ENCODE measurements at places on chromosomes 7 and 10.

GRCh38 chr10:91156196-91156595, 64.3 kb upstream of the PCGF5 start:
- DNase-seq: no peak

GRCh38 chr7:79176859-79177477, 276.5 kb downstream of the MAGI2 start:
- peak; percentile 31 for DNase-seq

DNA sequence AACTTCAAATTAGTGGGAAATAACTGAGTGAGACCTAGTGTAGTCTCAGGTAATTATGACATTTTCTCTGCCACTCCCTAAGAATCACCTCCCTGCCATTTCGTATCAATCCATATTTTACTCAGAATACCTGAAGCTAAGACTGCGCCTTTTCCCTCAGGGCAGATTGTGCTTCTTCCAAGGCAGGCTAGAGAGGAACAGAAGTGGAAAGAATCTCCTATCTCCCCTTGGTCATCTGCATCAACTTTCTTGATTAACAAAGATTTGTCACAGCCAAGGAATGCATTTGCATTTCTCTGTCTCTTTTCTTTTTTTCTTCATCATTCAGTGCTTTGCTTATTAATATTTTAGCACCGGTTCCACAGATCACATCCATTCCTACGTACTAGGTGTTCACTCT, 119.1 kb downstream of the PTPRZ1 start:
- DNase-seq: no peak

GRCh38 chr7:155766966-155767916, 45.0 kb downstream of the SHH start:
- no peak for DNase-seq

GRCh38 chr7:88218429-88218745, 1.5 kb downstream of the SRI start:
- DNase-seq: no peak

GRCh38 chr7:16594061-16594460, 51.5 kb downstream of the ANKMY2 start:
- DNase-seq: peak; percentile 52

DNA sequence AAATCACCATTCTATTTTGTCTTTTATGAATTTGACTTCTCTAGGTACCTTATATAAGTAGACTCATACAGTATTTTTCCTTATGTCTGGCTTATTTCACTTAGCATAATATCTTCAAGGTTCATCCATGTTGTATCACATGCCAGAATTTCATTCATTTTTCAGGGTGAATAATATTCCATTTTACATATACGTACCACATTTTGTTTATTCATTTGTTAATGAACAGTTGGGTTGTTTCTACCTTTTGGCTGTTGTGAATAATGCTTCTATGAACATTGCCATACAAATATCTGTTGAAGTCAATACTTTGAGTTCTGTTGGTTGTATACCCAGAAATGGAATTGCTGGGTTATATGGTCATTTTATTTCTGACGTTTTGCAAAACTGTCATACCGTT, 20.7 kb downstream of the AHCYL2 start:
- DNase-seq: no peak

DNA sequence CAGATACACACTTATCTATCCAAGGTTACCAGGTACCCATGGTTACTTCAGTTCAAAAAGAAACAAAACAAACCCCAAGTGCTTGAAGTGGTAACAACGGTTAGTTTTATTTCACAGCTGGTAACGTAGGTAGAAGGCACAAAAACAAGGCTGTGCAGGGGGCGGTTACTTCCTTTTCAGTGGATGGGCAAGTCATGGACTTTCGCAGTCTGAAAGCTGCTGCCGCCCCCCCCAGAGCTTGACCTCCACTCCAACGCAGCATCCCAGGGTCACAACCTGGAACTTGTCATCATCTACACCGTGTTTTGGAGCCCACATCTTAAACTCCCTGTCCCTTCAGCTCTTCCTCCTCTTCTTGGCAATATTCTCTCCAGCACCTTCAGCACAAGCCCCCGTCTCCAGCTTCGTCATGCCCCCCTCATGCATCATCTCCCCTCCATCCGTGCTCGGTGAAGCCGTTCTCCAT, 181.2 kb upstream of the ITGB1 start:
- no peak for DNase-seq

- DNase-seq: peak; percentile 64
Observed at GRCh38 chr7:23184709-23185359, 3.0 kb downstream of the NUP42 start.

DNA sequence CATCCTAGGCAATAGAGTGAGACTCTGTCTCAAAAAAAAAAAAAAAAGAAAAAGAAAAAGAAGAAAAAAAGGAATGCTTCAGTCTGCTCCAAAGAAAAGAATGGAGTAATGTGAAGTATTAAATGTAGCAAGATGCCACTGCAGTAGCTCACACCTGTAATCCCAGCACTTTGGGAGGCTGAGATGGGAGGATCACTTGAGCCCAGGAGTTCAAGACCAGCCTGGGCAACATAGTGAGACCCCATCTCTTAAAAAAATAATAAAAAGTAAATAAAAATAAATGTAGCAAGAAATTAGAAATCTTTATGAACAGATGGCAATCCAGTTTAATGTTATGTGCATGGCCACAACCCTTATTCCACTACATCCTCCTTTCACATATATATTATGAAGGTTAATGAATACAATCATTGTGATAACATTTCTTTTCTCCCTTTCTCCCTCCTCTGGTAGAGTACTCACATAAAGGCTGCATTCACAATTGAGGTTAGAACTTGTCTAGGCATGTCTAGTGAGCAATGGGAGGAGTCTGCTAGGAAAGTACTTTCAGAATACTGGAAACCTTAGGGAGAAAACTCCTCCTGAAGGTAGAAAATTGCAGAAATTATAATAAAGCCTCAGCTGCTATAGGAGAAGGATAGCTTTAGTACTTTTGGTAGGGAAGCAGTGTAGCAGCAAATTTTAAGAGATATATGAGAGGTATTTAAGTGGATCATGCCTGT, 20.4 kb downstream of the KLLN start:
- DNase-seq: peak; percentile 70

DNA sequence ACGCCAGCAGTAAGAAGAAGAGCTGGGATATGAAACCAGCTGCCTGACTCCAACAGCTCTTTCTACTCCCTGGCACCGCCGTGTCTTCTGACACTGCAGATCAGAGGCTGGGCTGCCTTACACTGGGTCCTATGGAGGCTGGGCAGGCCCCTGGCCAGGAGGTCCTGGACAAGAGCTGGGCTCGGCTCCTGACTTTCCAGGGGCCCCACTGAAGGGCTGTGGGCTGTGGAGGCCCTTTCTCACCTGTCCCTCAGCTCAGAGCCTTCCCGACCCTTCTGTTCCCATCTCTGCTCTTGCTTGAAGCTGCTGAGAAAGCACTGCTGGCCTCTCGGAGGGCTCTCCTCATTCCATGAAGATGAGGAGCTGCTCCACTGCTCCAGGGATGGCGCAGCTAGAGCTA, 85.9 kb upstream of the UNC5B start:
- DNase-seq: no peak

- no peak for DNase-seq
Observed at GRCh38 chr7:921581-922333, 32.7 kb downstream of the ADAP1 start.

- DNase-seq: no peak
Observed at GRCh38 chr7:36287371-36288241, 102.1 kb upstream of the ANLN start.

DNA sequence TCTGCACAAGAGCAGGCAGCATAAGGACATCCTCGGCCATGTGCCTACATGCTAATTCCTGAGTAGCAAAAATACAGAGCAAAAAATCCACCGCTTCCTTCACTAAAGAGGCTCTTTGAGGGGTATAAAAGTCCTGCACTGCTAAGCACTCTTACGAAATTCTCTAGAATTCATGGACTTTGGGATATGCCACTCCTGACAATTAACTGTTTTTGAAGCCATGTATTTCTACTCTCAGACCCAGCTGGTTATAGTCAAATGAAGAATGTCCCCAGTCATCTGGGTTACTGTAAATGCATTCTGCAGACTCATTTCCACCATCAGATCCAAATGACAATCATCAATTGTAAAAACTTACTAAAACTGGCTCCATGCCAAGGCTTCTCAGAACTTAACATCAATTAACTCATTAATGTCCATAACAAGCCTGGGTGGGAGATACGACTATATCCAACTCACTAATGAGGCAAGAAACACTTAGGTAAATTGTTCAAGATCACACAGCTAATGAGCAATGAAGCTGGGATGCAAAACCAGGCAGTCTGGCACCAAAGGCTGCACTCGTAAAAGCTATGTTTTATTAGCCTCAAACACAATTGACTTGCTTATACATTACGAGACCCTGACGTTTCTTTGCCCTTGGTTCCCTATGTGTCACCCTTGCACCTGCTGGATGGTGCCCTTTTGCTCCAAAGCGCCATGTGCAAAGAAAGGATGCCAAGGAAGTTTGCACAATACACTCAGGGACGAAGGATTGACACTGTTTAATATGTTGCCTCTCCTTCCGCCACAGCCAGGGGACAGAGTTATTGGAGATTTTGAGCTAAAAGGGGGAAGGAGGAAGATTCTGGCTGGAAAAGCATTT, 250.4 kb downstream of the ELMO1 start:
- no peak for DNase-seq

- DNase-seq: no peak
Observed at GRCh38 chr7:111027396-111027795, 63.5 kb upstream of the LRRN3 start.

DNA sequence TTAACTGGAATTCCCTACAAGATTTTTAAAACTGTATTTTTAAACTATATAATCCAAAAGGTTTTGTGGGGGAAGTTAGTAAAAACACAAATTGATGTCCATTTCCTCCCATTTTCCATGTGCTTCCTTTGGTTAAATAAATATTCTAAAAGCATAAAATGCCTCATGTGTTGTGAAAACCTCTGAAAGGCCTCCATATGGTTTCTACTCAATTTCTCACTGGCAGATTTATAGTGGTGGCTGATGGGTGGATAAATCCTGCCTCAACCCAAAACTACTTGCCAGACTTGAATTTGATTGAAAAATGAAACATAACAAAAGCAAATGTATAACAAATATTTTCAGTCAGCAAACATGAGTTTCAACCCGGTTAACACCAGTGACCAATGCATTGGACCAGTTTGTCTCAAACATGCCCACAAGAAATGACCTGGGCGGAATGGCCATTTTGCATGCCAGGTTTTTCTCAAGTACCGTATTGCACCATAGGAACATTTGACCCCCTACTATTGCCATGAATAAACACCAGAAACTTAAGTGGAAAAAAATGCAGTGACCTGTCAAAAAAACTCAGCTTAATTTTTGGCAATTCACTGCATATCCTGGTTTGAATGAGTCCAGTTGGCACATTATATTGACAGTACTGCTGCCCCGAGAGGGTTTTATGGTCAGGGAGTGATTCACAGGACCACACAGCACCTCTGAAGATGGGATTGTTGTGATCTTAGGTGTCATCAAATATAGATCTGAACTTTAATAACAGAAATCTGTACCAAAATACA, 454.6 kb upstream of the ANKRD30A start:
- peak; percentile 45 for DNase-seq

- DNase-seq: no peak
Observed at GRCh38 chr10:127267442-127267841, 71.1 kb upstream of the INSYN2A start.

DNA sequence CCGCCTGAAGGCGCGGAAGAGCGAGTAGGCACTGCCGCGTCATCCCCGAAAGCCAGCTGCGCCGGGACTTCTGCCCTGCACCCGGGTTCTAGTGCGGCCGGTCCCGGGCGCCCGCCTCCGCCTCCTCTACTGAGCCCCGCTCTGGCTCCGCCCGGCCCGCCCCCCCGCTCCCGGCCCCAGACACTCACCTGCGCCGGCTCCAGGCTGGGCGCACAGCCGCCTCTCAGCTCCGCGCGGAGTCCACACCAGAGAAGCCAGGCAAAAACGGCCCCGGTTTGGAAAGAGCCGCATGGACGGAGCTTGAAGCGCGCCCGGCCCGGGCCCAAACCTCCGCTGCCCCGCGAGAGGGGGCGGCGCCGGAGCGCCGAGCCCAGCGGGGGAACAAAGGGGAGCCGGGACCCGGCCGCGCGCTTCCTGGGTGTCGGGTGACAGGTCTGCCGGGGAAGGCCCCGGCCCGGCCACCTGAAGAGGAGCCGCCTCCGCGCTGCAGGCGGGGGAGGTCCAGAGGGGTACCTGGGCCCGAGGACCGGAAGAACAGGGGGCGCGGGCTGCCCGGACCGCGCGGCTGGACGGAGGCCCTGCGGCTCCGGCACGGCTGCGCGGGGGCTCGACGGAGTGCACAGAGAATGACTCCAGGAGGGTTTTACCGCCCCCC, 168.2 kb downstream of the NRF1 start:
- no peak for DNase-seq

DNA sequence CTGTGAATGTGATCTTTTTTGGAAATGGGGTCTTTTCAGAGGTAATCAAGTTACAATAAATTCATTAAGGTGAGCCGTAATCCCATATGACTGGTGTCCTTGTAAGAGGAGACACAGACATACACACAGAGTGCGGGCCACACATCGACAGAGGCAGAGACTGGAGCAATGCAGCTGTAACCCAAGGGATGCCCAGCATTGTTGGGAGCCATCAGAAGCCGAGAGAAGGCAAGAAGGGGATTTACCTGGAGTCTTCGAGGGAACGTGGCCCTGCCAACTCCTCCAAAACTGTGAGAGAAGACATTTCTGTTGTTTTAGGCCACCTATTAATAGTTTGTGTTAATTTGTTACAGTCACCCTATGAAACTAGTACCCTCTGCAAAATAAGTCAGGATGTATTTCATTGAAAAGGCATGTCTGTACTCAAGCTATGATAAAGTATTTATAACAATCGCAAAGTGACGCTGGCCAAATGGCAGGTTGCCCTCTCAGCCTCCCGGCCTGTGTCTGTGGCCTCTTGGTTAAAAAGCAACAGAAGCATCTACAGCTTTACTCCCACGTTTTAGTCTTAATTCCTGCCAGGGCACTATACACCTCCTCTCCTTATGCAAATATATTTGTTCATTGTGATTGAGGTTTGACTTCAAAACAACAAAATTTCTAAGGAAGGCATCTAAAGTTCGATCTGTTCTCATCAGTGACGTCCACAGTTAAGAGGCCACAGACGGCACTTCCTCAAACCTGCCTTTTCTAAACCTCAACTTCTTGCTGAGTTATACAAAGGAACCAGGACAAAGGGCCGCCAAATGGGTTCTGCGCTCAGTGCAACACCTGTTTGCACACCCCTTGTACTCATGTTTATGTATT, 46.8 kb downstream of the HIPK2 start:
- no peak for DNase-seq

DNA sequence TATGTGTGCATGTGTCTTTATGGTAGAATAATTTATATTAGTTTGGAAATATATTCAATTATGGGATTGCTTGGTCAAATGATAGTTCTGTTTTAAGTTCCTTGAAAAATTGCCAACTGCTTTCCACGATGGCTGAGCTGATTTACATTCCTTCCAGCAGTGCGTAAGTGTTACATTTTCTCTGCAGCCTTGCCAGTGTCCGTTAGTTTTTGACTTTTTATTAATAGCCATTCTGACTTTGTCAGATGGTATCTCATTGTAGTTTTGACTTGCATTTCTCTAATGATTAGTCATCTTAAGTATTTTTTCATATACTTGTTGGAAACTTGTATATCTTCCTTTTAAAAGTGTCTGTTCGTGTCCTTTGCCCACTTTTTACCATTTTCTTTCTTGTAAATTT, 434.2 kb upstream of the POT1 start:
- peak; percentile 15 for DNase-seq

GRCh38 chr10:47206449-47207280, 93.3 kb upstream of the GDF10 start:
- DNase-seq: no peak

GRCh38 chr10:14583252-14583651, 191.4 kb downstream of the FAM107B start:
- no peak for DNase-seq

GRCh38 chr10:78049851-78050250, 16.2 kb downstream of the RPS24 start:
- no peak for DNase-seq

- no peak for DNase-seq
Observed at GRCh38 chr7:78377532-78377931, 579.0 kb downstream of the PHTF2 start.

All from stromal cell of bone marrow (primary cell).